ENCODE measurements at places on chromosomes 3 and 15.

- peak; percentile 49 for DNase-seq
These were observed 681.6 kb upstream of the ARPP21 start for GRCh38 chr3:34957677-34958076.

GRCh38 chr3:32303977-32304881 lies 65.7 kb downstream of the CMTM8 start:
- no peak for DNase-seq

DNA sequence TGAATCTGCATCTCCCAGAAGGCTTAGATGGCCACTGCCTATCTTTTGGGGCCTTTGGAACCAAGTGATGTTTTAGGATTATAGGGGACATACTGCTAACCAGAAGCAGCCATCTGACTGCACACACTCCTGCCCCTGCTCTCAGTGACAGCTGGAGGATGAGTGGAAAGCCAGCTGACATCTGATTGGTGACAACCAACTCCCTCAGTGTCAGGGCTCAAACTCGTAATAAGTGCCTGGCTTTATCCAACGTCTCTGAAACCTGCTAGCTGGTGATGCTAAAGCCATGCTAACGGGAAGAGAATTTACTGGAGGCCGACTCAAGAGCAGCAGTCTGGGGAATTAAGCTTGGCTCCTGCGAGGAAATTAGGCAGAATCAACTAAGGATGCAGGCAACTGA lies 35.1 kb downstream of the KY start:
- no peak for DNase-seq

GRCh38 chr3:105537371-105538080 lies 170.8 kb downstream of the ALCAM start:
- no peak for DNase-seq

GRCh38 chr3:123813876-123814275 lies 70.3 kb downstream of the MYLK start:
- no peak for DNase-seq

DNA sequence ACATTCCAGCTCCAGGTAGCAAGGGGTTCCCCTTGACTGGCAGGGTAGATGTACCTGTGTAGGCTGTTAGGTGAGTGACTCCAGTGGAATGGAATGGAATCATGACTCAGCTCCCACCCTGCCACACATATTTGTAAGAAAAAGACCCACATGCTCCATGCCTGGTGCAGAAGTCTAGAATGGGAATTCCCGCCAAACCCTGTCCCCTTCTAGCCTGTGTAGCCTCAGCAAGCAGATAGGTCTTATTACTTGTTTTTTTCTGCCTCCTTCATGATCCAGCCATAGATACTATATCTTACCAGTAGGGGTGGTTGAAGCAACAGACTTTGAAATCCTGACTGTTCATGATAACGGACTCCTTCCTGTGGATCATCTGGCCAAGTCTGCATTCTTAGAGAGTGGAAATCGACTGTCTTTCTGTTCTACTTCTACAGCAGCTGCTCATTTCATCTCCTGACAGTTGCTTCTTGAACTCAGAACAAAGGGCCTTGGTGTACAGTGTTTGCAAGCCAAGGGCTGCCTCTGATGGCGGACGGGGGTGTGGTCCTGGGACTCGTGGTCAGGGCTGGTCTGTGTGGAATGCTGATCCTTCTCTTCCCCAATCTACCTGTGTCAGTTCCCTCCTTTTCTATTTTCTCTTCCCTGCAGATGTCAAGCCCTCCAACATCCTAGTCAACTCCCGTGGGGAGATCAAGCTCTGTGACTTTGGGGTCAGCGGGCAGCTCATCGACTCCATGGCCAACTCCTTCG lies 16.3 kb downstream of the SNAPC5 start:
- DNase-seq: no peak

- no peak for DNase-seq
These were observed 515.4 kb downstream of the FOXP1 start for GRCh38 chr3:71067977-71068654.

GRCh38 chr15:101672298-101672697 lies 20.1 kb upstream of the TM2D3 start:
- DNase-seq: no peak

DNA sequence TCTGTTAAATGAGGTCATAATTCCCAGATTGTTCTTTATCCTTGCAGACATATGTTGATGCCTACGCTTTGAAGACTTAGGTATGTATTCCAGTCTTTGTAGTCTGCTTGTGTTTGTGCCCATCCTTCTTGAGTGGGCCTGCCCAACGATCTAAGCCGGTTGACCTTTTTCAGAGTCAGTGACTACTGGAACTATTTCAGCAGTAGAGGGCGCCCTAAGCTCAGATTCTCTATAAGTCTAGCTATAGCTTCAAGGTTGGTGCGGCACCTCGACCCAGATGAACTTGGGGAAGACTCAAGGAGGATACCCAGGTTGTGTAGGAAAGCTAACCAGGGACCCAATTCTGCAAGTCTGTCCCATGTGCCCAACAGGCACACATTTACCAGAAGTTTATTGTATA lies 228.8 kb upstream of the PPP2R3A start:
- DNase-seq: no peak

DNA sequence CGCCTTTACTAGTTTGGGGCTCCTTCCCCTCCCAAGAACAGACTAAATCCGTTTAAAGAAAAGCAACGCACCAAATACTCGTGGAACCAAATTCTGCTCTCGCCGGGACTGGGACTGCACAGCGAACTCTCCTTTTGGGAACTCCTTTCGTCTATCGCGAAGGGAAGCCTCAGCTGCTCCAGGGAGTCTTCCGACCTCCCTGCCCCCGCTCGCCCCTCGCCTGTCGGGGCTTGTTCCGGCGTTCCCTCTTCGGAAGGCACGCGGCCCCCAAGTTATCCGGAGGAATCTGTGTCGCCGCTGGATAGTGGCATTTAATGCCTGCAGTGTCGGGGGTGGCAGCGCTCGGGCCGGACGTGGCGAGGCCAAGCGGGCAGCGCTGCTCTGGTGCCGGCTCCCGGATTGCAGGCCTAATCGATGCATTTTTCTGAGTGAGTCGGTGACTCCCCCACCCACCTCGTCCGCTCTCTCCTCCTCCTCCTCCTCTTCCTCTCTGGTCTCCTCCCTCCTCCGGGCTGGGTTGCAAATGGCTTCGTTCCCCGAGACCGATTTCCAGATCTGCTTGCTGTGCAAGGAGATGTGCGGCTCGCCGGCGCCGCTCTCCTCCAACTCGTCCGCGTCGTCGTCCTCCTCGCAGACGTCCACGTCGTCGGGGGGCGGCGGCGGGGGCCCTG lies at the start of gene TRIM71:
Gene TRIM71 (plus strand): TSS at position 440 of the 671 bp plus-strand sequence. CDS start 84 bp downstream, at position 524.
- no peak for DNase-seq

GRCh38 chr15:55742498-55742926 lies 440 bp downstream of the PRTG start:
- no peak for DNase-seq

- no peak for DNase-seq
These were observed 254.6 kb upstream of the RBMS3 start for GRCh38 chr3:29026286-29026685.

DNA sequence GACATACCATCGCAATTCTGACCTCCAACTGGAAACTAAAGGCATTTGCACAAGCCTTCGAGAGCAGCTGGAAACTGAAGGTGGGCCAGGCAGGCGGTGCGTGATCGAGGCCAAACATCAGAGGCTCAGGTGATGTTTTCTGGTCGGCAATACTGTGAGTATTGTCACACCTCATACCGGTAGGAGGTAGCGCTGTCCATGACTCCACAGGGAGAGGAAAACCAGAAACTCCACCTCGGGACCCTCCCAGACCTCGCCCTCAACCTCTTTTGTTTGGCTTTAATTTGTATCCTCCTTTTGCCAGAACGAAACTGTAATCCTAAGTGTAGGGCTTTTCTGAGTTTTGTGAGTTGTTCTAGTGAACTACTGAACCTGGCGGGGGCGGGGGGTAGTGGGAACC lies 43.6 kb downstream of the LDHAL6B start:
- DNase-seq: no peak

DNA sequence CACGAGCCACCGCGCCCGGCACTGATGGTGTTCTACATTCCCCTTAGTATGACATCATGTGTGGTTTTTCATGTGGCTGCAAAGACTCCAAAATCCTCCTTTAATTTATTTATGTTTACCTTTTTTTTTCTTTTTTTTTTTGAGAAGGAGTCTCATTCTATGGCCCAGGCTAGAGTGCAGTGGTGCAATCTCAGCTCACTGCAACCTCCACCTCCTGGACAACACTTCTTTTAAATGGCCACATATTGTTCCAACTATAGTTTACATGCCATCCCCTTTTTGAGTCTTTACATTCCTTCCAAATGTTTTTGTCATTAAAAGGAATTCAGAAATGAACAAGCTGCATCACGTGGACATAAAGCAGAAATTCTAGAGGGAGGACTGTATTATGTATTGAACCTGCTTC lies 10.3 kb upstream of the CDV3 start:
- DNase-seq: peak; percentile 76

GRCh38 chr3:123695152-123695551 lies 110.3 kb upstream of the HACD2 start:
- DNase-seq: no peak

DNA sequence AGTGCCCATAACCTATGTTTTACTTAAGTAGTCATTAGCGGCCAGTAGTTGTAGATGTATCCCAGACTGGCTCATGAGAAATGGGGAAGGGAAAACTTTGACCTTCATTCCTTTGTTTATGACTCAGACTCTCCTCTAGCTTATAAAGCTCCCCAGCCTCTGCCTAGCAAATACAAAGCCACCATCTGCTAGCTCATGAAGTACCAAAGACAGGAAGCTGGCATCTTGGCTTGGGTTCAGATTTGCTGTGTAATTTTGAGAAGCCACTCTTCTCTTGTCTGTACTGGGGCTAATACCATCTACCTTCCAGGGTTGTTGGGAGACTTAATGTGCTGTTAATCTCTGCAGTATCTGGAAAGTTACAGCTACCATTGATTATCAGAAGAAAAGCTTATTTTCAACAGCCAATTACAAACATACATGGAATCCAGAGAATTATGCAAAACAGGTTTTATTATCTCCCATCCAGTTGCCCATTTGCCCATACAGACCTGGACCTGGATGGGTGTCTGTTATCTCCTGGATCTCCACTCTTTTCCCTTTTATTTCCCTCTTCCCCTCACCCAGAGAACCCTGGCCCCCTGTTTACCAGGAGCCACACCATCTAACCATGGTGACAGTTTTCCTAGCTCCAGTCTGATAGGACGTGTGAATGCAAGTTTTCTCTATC lies 153.8 kb downstream of the SEMA6D start:
- peak; percentile 30 for DNase-seq

DNA sequence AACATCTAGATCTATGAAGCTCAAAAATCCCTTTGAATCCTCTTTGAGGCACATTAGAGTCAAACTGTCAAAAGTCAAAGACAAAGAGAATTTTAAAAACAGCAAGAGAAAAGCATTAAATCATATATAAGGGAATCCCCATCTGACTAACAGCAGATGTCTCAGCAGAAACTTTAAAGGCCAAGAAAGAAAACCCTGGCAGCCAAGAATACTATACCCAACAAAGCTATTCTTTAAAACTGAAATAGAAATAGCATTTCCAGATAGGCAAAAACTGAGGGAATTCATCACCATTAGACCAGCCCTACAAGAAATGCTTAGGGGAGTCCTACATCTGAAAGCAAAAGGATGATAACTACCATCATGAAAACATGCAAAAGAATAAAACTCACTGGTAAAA lies 211.2 kb upstream of the PDZRN3 start:
- no peak for DNase-seq

- DNase-seq: no peak
These were observed 45.3 kb downstream of the PLS1 start for GRCh38 chr3:142641504-142641903.

GRCh38 chr3:181790561-181790960 lies 78.8 kb downstream of the SOX2 start:
- no peak for DNase-seq

- DNase-seq: no peak
These were observed 189.9 kb downstream of the SOX2 start for GRCh38 chr3:181901626-181902025.

DNA sequence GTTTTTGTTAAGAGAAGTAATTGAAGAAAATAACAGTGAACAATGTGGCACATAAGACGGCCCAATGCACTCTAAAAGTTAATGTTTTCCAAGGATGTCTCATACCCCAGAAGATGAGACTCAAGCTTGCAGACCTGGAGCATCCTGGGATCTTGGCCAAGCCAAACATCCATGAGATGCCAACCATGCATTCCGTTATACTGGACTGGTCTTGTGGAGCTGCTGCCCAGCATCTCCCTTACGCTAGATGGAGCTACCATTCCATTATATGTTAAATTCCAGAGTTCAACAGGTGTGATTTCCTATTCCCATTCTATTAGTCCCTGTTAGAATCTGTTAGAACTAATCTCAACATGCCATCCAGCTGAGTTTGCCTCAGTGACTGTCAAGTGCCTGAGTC lies 181.8 kb downstream of the PDCD6IP start:
- peak; percentile 63 for DNase-seq

- DNase-seq: peak; percentile 34
These were observed 108.0 kb downstream of the SENP2 start for GRCh38 chr3:185693985-185694653.

DNA sequence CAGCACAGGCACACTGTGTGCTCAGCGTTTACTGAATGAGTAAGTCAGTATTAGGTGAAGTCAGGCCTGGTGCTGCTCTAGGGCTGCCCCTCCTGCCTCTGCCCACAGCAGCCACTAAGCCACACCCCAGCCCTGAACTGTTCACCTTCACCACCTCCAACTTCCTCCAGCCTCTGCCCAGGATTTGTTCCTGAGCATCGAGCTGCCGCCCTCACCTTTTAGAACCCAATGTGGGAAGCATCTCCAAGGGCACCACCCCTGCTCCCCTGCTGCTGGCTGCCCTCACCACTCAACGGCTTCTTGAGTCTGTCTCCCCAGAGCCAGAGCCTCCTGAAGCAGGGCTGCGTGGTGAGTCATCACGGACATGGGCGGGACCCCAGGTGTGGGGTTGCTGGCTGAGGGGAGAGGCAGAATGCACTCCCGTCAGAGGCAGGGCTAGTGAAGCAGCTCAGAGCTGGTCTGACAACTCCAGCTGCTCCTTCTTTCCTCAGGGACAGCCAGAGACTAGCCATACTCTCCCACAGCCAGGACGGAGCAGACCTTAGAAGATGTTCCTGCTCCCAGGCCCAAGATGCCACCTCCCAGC lies 5.8 kb downstream of the HYAL2 start:
- DNase-seq: no peak

Data from fibroblast of skin of left quadriceps (primary cell).